ENCODE measurements at places on chromosomes 3 and 15.

DNA sequence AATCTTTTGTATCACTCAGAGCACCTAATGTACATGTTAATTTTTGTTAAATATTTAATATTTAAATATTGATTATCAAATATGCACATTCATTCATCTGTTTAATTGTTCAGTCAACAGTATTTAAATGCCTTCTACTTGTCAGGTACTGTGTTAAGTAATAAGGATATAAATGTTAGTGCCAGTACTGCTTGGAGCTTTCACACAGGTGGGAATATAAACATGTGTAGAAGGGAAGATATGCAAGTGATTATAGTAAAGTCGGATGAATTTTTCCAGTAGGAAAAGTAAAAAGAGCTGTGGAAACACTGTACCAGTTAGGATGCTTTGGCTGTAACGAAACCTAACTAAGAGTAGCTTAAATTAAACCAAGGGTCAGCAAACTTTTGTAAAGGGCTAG, 95.4 kb downstream of the RSRC1 start:
- DNase-seq: no peak

- no peak for DNase-seq
Observed at GRCh38 chr3:4447295-4447999, 19.6 kb downstream of the SUMF1 start.

DNA sequence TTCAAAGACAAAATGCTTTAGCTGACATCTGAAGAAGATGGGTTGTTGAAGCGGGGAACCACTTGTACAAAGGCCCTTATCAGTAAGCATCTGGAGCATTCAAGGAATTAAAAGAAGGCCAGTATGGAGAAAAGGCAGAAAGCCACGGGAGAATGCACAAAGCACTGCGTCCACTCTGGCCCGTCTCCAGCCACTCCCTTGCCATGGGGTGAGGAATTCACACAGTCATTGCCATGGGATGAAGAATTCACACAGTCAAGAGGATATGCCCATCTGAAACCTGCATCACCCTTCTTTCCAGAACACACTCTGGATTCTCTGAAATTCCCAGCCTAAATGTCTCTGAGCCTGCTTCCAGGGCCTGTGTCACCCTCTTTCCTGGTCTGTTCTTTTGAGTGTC, 26.7 kb upstream of the STAG1 start:
- no peak for DNase-seq

- DNase-seq: no peak
Observed at GRCh38 chr15:59738676-59739075, 49.6 kb upstream of the BNIP2 start.

GRCh38 chr3:17846466-17846865, 104.0 kb upstream of the TBC1D5 start:
- no peak for DNase-seq

GRCh38 chr3:38640661-38641452, 8.6 kb downstream of the SCN5A start:
- no peak for DNase-seq

DNA sequence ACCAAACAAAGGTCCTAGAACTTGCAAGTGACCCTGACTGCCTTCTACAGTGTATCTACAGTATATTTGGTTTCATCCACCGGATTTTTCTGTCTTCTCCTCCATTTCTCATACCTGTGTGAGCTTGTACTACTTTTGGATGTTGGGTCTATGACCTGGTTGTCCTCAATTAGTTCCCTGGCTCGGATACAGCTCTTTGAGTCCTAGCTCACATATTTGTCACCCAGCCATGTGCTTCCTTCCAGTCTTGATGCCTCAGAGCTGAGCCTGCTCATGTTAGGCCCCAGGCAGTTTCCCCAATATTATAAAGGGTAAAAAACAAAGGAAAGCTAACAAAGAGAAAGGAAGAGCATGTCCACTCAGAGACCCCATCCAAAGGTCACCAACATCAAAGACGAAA, 28.2 kb downstream of the ZNF385D start:
- DNase-seq: no peak

- no peak for DNase-seq
Observed at GRCh38 chr15:45551676-45552075, 29.1 kb upstream of the SLC30A4 start.

DNA sequence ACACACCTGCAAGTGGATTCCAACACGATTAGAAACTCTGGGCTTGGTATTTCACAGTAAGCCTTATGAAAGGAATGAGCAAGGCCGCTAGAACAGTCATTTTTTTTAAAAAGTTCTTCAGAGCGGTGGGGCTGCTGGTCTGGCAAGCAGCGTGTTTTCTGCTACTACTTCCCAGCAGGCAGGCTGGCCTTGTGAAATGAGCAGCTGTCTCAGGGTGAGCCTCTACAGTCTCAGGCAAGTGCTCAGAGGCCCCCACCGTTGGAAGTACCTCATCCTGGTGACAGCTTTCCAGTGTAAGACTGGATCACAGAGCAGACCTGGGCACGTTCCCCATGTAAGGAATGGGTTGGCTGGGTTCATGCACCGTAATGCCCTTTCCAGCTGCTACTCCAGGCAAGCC, 119.2 kb downstream of the LRIG1 start:
- no peak for DNase-seq

- DNase-seq: no peak
Observed at GRCh38 chr3:141940194-141940776, 63.8 kb downstream of the ATP1B3 start.

DNA sequence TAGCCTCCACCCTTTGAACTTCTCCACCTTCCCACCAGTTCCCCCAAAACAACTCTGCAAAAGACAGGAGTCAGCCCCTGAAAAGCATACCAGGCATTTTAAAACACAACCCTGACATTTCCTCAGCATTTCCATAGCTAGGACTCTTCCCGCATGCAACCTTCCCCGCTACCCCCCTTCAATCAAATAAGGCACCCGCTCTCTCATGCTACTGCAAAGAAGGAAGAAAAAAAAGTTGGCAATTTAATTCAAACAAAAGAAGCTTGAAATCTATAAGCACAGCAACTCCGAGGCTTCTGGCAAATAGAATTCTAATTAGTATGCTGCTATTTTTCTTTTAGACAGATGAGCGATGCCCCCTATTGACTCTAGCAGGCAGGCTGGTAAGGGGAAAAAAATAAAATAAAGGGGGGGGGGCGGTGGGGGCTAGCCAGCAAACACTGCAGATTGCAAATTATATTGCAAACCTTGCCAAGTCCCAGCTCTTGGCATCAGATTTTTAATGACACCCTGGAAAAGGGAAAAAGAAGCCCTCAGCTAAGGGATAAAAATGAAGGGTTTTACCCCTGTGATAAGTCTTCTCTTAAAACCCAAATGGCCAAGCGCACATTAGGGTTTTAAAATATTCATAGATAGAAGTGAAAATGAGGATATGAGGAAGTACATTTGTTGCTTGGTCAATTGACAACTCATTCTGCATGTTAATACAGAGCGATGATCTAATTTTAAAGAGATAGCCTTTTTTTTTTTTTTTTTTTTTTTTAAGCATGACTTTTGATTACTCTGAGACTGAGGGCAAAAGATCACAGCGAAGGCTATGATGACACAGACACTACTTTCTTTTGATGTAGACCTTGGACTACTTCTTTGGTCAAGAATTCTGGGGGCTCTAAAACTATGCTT, 255.2 kb downstream of the NR2F2 start:
- DNase-seq: no peak

DNA sequence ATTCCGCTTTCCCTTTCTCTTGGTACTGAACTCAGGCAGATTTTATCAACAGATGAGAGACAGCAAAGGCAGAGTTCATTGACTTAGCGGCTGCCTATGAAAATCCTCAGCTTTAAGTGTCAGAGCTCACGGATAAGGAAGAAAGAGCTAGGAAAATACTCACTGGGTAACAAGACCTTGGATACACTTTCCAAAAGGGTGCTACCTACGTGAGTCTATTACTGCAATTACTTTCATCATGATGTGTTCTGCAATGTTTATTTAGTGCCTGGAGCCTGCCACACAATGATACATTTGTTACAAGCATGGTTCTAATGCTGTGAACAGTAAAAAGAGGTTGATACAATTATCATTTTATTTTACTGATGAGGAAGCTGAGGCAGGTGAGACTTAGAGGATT, 177.5 kb downstream of the GRM7 start:
- DNase-seq: no peak

DNA sequence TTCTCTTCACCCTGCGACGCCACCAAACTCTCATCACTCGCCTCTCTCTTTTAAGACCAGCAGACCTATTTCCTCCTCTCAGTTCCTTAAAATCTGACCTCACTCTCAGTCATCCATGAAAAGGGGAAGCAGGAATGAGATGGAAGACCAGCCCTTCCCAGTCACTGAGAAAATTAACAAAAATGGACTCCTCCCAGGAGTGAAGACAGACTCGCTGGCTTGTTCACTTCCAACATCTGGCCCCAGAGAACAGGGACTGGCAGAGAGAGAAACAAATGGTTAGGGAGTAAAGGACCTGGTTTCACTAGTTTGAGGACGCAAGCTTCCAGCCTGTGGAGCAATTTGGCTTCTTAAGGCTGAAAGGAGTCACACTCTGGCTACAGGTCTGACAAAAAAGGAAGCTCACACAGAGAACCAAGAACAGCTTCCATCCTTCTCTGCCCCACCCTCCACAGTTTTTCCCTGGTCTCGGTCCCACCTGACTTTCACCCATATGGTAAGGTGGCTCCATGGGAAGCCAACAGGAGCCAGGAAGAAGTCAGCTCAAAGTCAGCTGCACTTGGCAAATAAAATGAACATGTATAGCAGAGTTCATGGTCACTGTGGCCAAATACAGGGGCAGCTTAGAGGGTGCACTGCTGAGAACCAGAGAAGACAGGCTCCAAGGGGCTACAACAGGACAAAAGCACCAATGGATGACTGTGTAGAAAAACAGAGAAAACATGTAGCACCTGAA, 57.2 kb downstream of the ITGB5 start:
- DNase-seq: no peak

DNA sequence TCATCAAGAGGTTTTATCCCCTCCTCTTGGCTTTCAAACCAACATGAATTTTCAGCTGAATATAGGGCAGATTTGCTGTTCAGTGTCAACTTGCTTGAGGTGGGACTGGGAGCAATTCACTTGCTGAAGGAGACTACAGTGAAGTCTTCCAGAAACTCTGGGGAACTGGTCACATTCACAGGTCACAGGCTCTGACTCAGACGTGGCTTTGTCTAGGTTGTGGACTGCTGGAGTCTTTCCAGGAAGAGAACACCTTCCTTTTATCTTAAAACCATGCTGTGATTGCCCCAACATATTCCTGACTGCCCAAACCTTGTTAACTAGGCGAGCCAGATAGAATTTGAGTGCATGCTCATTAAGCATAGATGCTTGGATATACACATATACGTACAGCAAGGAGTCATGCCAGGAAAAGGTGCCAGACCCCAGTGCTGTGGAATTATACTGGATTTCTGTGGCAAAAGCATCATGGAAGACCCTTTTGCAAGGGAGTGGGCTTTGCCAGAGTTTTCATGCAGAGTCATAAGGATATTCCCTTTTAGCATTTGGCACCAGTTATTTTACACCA, 399.1 kb upstream of the TBL1XR1 start:
- no peak for DNase-seq

DNA sequence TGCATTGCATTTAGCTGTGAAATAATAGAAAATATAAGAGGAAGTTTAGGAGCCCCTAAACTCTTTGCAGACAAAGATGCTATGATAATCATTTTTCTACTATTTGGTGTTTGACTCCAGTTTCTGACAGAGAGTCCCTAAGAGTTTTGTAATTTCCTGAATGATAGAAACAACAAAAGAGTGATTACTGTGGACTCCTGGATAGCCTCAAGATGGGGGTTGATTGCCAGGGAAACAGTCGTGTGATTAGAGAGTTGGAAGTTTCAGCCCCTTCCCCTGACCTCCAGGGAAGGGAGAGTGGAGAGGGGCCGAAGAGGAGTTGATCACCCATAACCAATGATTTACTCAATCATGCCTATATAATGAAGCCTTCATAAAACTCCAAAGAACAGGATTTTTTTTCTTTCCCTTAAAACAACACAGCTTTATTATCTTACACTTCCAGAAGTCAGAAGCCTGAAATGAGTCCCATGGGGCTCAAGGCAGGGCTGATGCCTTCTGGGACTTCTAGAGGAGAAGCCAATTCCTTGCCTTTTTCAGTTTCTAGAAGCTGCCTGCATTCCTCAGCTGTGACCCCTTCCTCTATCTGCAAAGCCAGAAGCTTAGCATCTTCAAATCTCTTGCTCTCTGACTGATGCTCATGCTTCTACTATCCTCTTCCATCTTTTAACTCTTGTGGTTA, 292.3 kb upstream of the ZPLD1 start:
- no peak for DNase-seq

- DNase-seq: no peak
Observed at GRCh38 chr15:84023636-84024035, 211.9 kb upstream of the GOLGA6L4 start.

DNA sequence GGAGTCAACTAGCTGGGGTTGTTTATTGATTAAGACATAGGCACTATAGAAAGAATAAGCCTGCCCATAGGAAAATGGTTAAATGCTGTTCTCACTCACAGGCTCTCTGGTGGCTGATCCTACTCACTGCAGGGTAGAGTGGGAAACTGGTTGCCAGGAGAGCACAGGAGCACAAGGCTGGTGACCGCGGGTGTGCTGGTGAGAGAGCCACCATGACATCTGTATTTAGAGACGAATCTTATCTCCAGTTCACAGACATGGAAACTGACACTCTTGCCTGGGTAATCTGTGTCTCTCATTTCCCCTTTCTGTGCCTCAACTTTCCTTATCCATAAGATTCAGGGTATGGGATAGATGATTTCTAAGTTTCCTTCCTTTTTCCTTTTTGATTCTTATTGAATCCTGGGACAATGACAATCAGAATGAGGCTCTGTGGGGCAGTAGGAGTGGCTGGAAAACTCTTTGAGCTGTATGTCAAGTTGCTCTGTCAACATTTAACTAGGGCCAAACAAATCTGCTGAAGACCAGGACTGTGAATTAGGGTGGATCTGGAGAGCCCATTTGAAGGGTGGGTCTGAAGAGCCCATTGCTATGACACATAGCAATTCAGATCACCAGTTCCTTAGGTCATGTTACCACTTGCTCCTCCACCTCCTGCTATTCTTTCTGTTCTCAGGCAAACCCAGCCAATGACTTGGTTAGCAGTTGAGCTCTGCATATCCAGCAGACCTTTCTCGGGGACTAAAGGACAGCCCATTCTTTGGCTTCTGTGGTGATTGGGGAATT, 286.1 kb upstream of the TBL1XR1 start:
- no peak for DNase-seq

- DNase-seq: no peak
Observed at GRCh38 chr3:112027826-112028225, 6.7 kb upstream of the TMPRSS7 start.

- no peak for DNase-seq
Observed at GRCh38 chr15:64767203-64767602, 8.2 kb downstream of the RBPMS2 start.

GRCh38 chr3:184561913-184562877, 610 bp downstream of the EPHB3 start:
- no peak for DNase-seq

DNA sequence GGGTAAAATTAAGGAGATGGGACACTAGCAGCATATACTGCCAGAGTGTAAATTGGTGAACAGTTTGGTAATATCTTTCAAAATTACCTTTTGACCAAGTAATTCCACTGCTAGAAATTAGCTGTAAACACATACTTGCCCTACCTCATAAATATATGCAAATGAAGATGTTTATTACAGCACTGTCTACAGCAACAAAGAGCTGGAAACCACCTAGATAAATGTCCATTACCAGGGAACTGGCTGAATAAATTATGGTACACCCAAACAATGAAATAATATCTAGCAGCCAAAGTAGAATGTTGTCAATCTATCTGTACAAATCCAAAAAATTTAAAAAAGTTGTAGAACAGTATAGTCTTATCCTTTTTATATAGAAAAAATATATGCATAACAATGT, 105.9 kb upstream of the FAM3D start:
- no peak for DNase-seq

GRCh38 chr3:177571944-177572315, 374.6 kb upstream of the TBL1XR1 start:
- DNase-seq: no peak
